ENCODE measurements at places on chromosomes 3 and 15.

GRCh38 chr3:81164806-81165205 is 596.6 kb downstream of the GBE1 start:
- no peak for DNase-seq

DNA sequence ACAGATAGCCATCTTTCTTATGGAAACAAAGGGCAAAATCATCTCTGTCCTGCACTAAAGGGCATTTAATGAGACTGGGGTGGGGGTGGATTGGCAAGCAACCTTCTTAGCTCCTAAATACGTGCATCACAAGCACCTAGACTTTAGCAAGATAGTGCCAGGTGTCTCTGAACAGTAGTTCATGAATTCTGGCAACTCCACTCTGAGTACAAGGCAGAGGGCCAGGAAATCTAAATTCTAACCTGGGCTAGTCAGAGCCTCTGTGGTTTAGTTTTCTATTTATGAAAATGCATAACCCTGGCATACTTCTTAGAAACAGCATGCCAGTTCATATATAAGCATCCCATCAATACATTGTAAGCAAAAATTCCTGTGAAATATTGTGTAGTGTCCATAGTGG is 788.5 kb downstream of the MCTP2 start:
- DNase-seq, result no peak

DNA sequence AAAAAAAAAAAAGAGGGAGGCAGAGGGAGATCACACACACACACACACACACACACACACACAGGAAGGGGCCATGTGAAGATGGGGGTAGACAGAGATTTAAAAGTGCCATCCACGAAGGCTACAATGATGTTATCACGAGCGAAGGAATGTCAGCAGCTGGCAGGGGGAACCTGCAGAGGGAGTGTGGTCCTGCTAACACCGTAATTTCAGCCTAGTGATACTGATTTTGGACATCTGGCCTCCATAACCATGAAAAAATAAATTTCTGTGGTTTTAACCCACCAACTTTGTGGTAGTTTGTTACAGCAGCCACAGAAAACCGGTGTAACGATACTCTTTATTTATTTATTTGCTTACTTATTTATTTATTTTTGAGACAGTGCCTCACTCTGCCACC is 76.0 kb downstream of the TMCO5A start:
- DNase-seq, result no peak

DNA sequence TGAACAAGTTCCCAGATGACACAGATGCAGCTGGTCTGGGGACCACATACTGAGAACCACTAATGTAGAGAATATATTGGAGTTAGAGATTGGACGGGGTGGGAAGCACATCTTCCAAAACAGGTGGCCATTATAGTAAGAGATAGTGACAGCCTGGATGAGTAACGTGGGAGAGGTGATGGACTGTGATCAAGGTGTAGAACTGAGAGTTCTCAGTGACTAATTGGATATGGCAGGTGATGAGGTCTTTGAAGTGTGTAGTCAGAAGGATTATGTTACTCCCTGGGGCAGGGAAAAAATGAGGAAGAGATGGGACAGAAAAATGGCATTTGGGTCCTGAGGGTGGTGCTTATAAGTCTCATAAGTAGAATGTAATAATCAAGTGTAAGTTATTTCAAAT is 66.6 kb downstream of the KCNMB2 start:
- no peak for DNase-seq

DNA sequence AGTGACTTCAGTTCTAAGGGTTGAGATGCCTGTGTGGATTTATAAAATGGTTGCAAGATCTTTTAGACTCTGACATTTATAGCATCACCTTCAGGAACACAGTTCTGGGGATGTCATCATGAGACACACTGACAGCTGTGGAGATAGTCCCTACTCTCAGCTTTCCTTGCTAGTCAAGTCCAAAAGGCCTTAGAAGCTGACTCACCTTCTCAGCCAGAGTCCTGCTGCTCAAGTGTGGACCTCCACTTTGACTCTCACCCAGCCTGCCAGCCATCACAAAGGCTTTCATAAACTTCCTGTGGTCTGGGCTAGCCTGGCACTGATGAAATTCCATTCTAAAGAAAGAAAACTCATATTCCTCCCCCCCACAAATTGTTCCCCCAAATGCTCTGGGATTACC is 44.8 kb downstream of the TMEM39A start:
- DNase-seq, result no peak

DNA sequence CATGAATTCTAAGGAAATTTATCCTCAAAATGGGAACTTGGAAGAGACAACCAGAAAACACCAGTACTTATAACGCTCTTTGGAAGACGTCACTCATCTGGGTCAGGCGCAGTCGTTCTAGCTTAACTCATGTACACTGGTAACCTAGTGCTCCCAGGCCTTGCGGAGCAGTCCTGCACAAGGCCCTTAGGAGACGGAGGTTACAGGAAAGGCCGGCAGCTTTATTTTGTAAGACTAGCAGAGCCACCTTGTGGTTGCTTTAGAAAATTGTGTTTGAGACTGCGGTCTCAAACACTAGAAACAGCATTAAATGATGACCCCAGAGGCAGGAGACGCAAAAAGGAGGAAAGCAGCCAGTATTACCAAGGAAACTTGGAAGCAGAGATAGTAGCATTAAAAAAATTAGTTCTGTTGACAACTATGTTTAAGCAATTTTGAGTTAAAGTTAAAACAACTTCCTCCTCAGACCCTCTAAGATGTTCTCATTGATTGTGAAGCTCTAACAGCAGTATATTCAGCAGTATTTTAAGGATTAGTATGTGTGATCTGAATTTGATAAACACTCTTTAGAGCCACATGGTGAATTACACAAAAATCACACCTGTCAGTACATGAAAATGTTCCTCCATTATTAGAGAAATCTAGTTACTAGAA is 141.9 kb upstream of the C2CD4B start:
- DNase-seq, result no peak

DNA sequence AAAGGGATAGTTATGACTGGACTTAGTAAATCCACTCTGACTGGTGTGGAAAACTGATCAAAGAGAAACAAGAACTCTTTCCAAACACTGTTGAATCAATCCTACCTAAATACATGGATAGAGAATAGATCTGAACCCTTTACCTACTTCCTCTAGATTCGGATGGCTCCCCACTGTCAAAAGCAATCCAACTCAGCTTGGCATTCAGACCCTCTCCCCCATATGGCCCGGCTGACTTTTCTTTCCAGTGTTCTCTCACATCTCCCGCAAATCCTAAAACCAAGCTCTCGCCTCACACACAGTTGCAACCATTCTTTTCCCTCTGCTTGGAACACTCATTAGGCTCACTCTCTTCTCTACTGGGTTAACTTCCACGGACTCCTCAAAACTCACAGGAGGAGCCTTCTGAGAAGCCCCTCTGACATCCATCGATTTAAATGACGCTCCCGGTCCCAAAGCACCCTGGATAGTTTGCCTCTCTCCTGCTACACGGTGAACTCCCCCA is 639 bp downstream of the SPICE1 start:
- no peak for DNase-seq

GRCh38 chr15:39720621-39721611 is 61.7 kb downstream of the FSIP1 start:
- DNase-seq, result no peak

DNA sequence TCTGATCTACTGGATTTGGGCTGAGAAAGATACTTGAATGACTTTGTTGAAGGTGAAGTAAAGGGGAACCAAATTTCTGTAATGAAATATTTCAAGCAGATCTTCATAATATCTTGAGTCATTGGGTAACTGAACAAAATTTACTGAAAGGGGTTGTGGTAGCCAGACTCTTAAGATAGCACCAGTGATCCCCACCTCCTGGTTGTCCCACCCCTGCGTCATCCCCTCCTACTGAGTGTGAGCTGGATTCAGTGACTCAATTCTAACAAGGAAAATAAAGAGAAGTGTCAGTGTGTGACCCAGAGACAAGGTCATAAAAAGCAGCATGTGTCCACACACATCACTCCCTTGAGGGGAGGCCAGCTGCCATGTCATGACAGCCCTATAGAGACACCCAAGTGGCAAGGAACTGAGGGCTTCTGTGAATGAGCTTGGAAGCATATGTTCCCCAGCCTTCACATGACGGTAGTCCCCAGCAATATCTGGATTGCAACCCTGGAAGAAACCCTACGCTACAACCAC is 107.1 kb downstream of the MECOM start:
- DNase-seq, result no peak

GRCh38 chr15:72195101-72195511 is 2.5 kb downstream of the GRAMD2A start:
- DNase-seq, result no peak

DNA sequence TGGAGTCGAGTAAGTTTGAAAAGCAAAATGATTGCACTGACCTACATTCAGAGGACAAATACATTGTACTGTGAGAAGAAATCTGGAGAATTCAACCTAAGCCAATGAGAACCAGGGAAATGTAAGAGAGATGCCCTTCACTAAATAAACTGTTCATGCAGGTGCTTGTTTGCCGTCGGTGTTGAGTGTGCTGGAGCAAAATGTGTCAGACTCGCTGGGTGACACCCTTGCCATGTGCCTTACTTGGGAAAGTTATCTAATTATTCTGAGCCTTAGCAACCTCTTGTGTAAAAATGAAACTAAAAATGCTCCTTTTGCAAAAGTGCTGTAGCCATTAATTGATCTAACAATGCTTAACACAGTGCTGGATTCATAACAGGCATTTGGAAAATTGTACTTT is 140.4 kb downstream of the GABRB3 start:
- no peak for DNase-seq

- no peak for DNase-seq
Measured at GRCh38 chr15:66580643-66581042, 14.8 kb upstream of the LCTL start.

- DNase-seq, result no peak
Measured at GRCh38 chr3:157820157-157820517, 286.1 kb downstream of the SHOX2 start.

GRCh38 chr15:71999807-72000206 is 118.1 kb downstream of the MYO9A start:
- DNase-seq, result no peak

DNA sequence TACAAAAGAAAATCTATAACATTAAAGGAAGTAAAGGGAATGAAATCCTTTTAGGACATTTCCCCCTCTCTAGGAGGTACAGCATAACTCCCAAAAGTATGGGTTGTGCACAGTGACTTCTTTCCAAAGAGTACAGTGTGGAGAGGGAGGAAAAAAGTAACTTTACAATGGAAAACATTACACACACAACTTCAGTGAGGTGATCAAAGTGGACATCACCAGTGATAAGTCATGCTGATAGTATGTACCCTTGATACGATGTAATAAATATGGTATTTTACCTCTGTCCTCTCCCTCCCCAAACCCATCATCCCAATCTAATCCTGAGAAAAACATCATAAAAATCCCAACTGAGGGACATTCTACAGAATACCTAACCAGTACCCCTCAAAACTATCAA is 10.8 kb downstream of the PLD1 start:
- no peak for DNase-seq

GRCh38 chr3:27345959-27346865 is 23.0 kb downstream of the NEK10 start:
- DNase-seq, result no peak

- no peak for DNase-seq
Measured at GRCh38 chr15:34373951-34374350, 7.0 kb upstream of the LPCAT4 start.

- no peak for DNase-seq
Measured at GRCh38 chr3:72950372-72950771, 46.2 kb upstream of the PPP4R2 start.

- peak; percentile 42 for DNase-seq
Measured at GRCh38 chr15:89740137-89740536, 10.9 kb downstream of the MESP1 start.
